CD4-positive, alpha-beta T cell treated with Interleukin-2 at 100 ng/mL for 4 hours (primary cell): ENCODE measurements at places on chromosomes 4 and X.
A peak's percentile ranks its signal among the peaks of the same experiment; 100 is the strongest.

- no peak for DNase-seq
These were observed 76.2 kb downstream of the DOCK11 start for GRCh38 chrX:118571836-118572235.

GRCh38 chr4:134201216-134202161 is at the start of gene PABPC4L:
Gene PABPC4L (minus strand): TSS chr4:134201789. CDS start chr4:134201019, 770 bp downstream.
- DNase-seq = no peak

GRCh38 chrX:47637546-47638195 is 7.9 kb upstream of the CFP start:
- peak; percentile 35 for DNase-seq

DNA sequence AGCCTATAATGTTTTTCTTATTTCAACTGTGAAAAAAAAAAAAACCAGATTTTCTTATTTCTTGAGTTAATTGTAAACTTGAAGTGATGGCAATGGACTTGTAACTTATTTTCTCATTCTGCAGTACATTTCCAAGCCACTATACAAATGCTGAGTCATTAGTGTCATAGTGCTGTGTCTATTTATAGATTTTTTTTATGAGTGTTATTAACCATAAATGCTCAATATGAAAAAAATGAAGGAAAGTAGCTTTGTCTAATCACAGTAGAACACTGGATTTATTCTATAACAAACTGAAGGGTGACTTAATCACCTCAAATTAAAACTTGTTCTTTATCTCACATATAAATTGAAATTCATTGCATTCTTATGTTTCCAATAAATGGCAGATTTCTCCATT is 718.6 kb downstream of the CCSER1 start:
- DNase-seq = no peak

- DNase-seq = peak; percentile 32
These were observed 733 bp downstream of the CCNA2 start for GRCh38 chr4:121822796-121823504.

DNA sequence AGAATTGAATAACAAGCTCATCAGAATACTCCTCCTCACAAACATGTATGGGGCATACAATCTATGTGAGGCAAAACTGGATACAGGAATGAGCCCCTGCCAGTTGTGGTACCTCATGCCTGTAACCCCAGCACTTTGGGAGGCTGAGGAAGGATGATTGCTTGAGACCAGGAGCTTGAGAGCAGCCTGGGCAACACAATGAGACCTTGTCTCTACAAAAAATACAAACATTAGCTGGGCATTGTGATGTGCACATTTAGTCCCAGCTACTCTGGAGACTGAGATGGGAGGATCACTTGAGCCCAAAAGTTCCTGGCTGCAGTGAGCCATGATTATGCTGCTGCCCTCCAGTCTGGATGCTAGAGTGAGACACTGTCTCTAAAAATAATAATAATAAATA is 611.0 kb downstream of the NLGN4X start:
- no peak for DNase-seq

- DNase-seq = no peak
These were observed 120.0 kb upstream of the SORBS2 start for GRCh38 chr4:185931986-185932385.

GRCh38 chr4:155478336-155478835 is 101.6 kb upstream of the MAP9 start:
- DNase-seq = no peak

GRCh38 chr4:88939697-88940096 is 117.3 kb downstream of the FAM13A start:
- no peak for DNase-seq

DNA sequence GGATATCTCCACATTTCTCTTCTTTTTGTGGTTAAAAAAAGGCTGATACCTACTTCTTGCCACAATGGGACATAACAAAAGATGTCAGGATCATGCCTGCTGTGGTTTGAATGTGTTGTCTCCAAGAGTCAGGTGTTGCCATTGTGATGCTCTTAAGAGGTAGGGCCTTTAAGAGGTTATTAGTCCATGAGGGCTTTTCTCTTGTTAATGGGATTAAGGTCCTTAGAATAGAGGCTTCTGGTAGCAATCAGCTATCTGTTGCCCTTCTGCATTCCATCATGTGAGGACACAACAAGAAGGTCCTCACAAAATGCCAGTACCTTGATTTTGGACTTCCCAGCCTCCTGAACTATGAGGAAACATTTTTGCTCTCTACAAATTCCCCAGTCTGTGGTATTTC is 191.4 kb downstream of the GBA3 start:
- no peak for DNase-seq

DNA sequence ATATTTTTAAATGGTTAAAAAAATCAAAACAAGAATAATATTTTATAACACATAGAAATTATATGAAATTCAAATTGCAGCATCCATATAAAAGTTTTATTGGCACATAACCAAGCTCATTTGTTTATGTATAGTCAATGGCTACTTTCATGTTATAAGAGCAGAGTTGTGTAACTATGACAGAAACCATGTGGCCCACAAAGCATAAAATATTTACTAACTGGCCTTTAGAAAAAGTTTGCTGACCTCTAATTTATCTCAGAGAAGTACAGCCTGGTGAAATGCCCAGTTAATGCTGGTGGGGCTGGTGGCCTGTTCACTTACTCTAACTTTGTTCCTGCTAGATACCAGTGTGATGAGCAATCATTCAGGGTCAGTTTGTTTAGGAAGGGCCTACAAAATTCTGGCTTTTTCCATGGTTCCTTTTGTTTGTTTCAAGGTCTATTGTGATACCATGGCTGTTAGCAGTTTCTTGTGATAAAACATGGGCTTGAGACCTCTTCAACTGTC is 104.6 kb downstream of the PPP1R2C start:
- no peak for DNase-seq

DNA sequence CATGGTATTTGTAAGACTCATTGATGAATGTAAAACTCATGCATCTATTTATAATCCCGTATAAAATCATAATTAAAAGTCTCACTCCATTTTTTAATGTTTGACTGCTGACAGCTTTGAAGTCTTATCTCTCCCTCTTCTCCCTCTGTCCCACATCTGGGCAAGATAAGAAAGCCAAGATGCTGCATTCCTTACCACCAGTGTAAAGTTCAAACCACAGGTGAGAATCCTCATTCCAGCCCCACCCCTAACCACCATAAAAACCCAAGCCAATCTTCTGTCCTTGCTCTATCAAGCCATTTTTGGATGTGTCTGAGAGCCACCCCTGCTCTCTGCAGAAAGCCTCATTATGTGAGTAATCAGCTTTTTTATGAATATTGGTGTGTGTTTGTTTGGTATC is 59.3 kb upstream of the MAGED1 start:
- no peak for DNase-seq

DNA sequence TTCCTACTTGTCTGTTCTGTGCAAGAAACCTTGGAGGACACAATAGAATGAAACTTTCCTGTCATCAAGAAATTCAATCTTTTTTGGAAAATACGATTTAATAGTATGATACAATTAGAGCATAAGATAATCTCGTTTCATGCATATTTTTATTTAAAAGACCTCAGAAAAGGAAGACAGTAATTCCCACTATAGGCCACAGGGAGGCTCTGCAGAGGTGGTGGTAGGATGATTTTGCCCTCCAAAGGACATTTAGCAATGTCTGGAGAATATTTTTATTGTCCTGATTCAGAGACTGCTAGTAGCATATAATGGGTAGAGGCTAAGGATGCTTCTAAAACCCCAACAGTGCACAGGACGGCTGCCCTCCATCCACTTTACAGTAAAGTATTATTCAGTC is 68.7 kb downstream of the PAK3 start:
- DNase-seq = no peak

DNA sequence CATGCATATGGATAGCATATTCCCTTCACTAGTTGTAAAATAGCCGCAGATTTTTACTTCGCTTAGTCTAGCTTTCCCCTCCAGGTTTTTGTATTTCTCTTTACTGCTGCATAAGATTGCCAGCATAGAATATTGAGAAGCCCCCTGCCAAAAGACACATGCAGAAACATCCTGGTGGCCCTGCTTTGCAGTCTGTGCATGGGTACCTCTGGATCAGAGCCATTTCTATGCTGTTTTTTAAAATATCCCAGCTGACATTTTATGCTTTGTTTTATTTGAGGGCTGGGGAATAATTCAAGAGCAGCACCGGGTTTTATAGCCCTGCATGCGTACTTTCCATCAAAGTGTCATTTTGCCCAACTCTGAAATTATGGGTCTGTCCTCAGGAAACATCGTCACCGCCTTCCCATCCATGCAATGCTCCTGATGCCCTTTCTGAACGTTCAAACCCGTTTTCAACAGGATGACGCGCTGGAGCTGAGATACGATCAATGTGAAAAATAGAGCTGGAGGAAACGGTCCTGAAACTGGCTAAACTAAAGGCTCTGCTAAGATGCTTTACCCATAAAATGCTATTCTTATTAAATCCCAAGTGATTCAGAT is 314.3 kb downstream of the EVC2 start:
- DNase-seq = no peak

DNA sequence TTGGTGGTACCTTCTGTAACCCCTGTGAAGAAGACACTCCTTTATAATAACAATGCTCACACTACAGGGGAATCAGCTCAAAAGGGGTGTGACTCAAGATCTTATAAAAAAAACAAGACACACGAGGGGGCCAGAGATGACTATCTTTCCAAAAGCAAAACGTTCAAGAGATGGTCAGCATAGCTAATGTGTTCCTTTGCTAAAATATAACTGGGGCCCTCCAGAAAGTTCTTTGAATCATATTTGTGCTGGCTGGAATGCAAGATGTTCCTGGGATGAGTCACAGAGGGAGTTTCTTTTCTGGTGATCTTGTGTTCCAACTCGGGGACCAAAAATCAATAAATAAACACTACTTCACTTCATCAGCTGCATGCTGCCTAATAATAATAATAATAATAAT is 46.5 kb downstream of the RAI2 start:
- no peak for DNase-seq

DNA sequence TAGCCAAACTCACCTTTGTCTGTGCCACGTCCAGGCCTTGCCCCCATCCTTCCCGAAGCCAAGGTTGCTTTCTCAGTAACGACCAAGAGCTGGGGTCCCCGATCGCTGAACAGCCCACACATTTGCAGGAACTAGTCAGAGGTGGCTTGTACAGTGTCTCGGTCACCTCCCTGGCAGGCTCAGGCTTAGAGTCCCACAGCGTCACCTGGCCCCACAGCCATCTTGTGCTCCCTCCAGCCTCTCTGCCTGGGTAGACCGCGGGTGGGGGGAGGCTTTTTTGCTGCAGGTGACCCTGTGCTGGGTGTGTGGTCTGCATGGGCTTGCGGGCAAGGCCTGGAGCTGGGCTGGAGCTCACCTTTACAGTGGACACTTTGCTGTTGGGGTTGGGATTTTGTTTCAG is 60.2 kb downstream of the PSAPL1 start:
- no peak for DNase-seq

DNA sequence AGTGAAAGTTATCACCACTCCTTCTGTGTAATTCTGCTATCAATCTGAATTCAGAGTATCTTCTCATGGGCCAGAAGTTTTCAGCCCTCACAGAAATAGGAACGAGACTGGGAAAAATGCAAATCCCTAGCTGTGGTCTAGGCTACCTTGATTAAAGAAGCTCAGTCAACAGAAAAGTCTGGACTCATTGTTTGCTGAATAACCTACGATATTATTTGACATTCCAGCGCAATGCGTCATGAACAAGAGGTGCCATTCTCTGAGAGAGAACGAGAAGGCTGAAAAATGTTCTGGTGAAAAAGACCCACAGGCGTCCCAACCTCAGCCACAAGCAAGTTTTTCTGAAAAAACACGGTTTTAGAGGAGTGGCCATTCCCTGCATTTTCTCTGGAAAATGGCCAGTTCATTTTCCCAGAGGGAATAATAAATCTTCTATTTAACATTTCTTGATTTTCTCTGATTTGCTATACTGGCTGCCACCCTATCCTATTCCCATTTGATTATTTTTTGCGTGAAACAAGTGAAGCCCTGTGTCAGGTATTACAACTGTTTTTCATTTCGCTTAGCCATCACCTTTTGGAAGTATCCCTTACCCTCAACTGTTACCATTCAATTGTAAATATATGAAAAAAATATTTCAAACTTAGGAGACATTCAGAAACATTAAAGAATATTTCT is 1117.6 kb upstream of the PRKX start:
- no peak for DNase-seq

GRCh38 chr4:163554870-163555465 is 60.5 kb downstream of the TMA16 start:
- DNase-seq = peak; percentile 36

DNA sequence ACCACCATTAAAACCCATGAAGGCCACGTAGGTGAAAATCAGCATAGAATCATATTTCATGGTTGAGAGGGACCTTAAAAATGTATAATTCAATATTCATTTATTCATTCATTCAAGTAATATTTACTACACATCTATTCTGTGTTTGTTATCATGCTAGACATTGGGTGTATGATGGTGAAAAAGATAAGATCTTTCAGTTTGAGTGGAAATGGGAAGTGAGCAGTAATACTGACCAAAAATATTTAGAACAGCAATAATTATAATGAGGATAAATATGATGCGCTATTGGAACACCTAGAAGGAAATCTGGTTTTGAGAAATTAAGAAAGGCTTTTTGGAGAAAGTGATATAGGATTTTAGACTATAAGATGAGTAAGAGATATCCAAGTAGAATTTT is 28.0 kb downstream of the DKK2 start:
- DNase-seq = no peak

DNA sequence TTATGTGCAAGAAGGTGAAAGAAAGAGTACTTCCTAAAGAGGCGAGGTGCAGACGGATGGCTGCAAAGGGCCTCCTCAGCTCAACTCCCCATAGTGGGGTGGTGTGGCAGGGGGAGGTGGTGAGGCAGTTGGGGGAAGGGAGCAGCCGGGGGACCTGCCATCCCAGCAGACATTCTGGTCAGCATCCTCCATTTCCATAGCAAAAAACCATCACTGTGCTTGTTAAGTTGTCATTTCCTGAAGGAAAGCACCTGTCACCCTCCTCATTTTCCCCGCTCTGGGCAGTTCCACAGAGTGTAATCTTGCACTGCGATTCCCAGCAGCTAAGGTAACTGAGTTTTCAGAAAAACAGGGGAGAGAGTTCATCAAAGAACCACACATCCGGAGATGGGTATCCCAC is 51.5 kb downstream of the TSPAN5 start:
- no peak for DNase-seq

DNA sequence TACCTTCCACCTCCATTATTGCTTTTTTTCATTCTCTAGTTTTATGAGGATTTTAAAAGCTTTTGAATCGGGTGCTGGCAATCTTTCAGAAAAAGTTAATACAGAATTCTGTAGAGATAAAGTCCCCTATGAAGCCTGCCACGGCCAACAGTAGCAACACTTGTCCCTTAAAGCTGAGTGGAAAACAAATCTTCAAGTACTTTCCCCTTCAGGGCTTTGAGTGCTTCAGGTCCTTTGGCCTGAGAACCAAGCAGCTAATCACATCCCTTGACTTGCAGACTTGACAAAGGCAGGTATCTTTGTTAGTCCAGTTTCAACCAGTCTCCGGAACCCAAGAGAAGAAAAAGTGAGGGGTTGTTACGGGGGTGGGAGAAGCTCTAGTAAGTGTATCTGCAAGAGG is 144.4 kb downstream of the ATG4A start:
- DNase-seq = no peak

- no peak for DNase-seq
These were observed 10.6 kb upstream of the PUDP start for GRCh38 chrX:7158468-7158990.
